ENCODE measurements at places on chromosomes 7 and 10. TPM values are rescaled to one million over a fixed set of nuclear protein-coding genes. Genes with fewer than 3 reads are reported as not detected.

- DNase-seq: no peak
These were observed 11.3 kb downstream of the RAB11FIP2 start for GRCh38 chr10:118035354-118036005.

Gene GPRIN2
- polyA plus RNA-seq: not detected

Gene GIMAP7
- 2.2 TPM for polyA plus RNA-seq

GRCh38 chr7:18570890-18571478, 75.4 kb downstream of the HDAC9 start:
- peak; percentile 79 for DNase-seq

Gene TAS2R3
- polyA plus RNA-seq: not detected

- DNase-seq: no peak
These were observed 12.3 kb downstream of the ESYT2 start for GRCh38 chr7:158816995-158817394.

GRCh38 chr10:91022390-91022789, 101.5 kb upstream of the ANKRD1 start:
- DNase-seq: no peak

Data from brain (organoid and tissue), 16 donors.